Stimulated activated CD4-positive, alpha-beta T cell treated with anti-CD3 and anti-CD28 coated beads, TNF-alpha, amount 100 ng/mL, for 1 hour (primary cell): ENCODE measurements at places on chromosomes 12 and 14.

- no peak for DNase-seq
Observed at GRCh38 chr12:27781680-27782079, 1.6 kb upstream of the MANSC4 start.

- DNase-seq: no peak
Observed at GRCh38 chr14:68951035-68951797, 27.9 kb downstream of the ACTN1 start.

DNA sequence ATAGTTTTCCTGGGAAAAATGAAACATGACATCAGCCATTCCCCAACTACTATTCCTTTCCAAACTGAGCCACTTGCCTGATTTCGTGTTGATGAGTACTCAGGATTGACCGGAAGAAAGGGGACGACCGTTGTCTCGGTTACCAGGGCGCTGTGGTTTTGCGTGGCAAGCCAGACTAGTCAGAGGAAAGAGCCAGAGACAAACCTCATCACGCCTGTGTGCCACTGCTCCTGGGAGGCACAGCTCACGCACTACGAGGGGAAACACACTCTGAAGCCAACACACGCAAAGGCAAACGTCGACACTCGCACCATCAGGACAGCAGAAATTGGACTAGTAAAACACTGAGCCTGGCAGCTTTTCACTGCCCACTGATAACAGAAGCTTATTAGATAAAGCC lies 35.0 kb downstream of the GIT2 start:
- DNase-seq: no peak

- no peak for DNase-seq
Observed at GRCh38 chr12:126581655-126582054, 1516.4 kb downstream of the AACS start.

- no peak for DNase-seq
Observed at GRCh38 chr14:51208982-51209381, 31.1 kb upstream of the TMX1 start.

DNA sequence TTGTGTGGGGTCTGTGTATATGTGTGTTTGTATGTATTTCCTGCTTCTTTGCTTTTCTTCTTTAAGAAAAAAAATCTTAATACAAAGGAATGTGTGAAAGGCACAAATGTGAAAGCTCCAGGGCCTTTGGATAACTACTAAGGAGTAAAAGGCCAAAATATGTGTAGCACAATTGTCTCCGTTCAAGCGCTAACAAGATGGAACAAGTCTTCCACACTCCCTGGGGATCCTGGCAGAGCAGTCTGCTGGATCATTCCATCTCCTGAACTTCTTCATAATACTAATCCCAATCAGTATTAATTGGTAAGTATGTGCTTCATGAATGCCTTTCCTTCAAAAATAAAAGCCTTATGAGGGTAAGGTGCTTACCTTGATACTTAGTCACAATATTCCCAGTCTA lies 462.5 kb upstream of the TBX3 start:
- DNase-seq: no peak

- no peak for DNase-seq
Observed at GRCh38 chr12:92533280-92533890, 169.4 kb upstream of the PLEKHG7 start.

DNA sequence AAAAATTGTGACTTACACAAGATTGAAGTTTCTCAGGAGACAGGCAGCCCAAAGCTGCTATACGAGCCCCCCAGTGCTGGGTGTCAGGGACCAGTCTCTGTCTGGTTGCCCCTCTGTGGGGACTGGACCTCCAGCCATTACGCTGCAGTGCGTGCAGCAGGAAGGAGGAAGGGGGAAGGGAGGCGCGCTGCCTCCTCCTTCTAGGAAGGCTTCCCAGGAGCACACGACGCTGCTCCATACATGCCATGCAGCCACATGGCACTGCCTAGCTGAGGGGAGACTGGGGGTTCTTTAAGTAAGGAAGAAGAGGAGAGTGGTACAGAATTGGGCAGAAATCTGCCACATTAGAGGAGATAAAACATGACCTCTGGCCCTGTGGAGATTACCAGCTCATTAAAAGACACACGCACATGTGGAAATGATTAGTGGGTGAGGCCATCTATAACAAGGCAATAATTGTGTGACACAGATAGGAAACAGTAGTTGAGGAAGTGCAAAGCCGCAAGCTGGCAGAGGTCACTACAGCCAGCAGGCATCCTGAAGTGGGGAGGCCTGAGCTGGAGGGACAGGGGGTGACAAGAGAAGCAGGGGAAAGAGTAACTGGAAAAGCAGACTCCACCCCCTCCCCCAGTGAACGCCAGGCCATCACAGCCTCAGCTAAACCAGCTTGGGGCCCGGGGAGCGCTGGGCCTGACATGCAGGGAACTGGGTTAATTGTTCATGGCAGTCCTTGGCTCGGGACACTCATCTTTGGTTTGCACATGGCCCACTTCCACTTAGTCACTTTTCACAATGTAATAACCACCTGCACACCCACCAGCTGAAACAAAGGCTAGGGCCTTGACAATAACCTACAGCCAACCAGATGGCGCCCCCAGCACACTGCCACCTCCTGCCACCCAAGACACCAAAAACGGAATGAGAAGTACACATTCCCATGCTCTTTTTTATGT lies 39.6 kb downstream of the CCDC88C start:
- no peak for DNase-seq

DNA sequence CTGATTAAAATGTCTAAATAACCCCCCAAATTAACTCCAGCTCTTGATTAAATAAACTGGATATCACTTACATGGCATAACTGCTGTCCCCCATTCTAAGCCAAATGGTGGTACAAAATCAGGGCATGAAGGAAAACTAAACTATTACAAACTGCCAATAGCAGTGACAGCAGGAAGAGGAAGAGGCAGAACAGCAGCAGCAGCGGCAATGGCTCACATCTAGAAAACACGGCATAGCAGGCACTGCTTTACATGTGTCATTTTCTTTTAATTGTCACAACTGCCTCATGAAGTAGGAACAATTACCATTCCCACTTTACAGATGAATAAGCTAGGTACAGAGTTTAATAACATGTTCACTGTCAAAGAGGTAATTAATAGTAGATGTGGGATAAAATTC lies 92.0 kb downstream of the EPS8 start:
- no peak for DNase-seq

DNA sequence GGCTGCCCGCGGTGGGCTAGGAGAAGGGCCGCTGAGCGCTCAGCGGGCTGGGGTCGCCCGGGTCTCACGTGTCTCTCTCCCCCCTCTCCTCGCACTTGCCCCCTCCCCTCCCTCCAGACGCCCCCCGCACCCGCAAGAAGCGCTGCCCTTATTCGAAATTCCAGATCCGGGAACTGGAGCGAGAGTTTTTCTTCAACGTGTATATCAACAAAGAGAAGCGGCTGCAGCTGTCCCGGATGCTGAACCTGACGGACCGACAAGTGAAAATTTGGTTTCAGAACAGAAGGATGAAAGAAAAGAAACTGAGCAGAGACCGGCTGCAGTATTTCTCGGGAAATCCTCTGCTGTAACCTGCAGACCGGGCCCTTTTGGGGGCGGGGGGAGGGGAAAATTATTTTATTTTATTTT lies 314 bp upstream of the HOTAIR start:
- no peak for DNase-seq

DNA sequence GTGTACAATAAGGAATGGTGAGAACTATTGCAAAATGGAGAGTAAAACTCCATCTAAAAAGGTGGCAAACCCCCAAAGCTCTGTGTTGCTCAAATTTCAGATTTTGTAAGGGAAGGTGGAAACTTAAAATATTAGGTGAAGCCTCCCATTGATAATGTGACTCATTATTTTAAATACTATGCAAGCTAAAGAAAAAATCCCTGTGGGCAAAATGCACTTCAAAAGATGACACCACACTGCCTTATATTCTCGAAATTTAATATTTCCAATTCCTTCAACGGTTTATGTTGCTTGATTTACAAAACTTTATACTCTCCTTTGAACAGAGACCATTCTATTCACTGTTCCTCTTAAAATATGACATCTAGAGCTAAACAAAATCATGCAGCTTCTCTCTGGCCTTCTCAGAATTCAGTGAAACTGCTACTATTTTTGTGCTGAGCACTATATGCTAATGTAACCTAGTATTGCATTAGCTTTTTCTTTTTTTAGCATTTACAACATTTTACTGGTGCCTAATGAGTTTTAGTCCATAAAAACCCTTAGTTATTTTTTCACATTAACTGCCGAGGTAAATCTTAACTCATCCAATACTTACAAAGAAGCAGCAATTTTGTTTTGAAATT lies 297.7 kb downstream of the SYT1 start:
- DNase-seq: no peak

DNA sequence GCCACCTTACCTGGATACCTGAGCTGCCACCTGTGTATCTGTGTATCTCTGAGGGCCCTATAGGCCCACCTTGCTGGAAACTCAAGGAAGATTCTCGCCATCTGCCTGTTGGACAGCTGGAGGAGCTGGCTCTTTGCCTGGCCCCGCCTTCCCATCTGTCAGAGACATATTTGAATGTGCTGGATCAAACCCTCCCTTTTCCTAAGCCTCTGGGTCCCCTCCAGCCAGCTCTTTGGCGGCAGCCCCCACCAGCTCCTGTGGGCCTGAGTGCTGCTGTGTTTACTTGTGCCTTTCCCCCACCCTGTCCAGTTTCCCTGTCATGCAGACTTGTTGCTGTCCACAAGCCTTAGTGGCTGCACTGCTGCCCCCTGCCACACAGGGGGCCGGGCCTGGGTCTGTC lies 55.9 kb upstream of the SRSF5 start:
- no peak for DNase-seq
